ENCODE measurements at places on chromosomes 7 and 10. TPM values are rescaled to one million over a fixed set of nuclear protein-coding genes. Genes with fewer than 3 reads are reported as not detected.
A peak's percentile ranks its signal among the peaks of the same experiment; 100 is the strongest.

DNA sequence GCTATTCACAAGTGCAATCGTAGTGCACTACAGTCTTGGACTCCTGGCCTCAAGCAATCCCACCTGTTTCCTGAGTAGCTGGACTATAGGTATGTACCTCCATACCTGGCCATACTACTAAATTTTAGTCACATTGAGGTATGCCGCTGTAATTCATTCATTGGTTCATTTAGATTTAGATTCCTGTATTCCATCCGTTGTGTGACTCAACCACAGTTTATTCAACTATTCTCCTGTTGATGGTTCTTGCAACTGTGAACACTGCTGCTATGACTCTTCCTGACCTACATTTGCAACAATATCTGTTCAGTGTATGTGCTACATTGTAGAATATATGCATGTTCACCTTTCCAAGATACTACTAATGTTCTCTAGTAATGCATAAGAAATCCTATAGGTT lies 8.0 kb upstream of the ZCCHC24 start:
- DNase-seq = no peak
- H3K4me1 ChIP-seq = peaks cover 7% of the 10 kb centered on the region
- no peak overlapping the region for H3K4me3 ChIP-seq
- no peaks in the 10 kb centered on the region for H3K36me3 ChIP-seq

DNA sequence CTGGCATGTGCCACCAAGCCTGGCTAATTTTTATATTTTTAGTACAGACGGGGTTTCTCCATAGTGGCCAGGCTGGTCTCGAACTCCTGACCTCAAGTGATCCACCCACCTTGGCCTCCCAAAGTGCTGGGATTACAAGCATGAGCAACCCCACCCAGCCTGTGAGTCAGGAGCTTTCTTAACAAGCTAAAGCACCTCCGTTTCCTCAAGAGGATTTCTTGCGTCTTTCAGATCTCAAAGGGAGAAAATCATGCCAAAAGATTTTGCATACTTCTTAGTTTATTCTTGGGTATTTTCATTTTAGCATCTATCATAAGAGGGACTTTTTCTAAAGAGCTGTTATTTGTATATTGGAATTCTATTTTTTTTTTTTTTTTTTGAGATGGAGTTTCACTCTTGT lies 47.9 kb upstream of the FOXK1 start:
- DNase-seq = no peak
- H3K27me3 ChIP-seq = no peaks in the 10 kb centered on the region
- no peak overlapping the region for H3K4me3 ChIP-seq
- peaks cover 14% of the 10 kb centered on the region for H3K4me1 ChIP-seq

DNA sequence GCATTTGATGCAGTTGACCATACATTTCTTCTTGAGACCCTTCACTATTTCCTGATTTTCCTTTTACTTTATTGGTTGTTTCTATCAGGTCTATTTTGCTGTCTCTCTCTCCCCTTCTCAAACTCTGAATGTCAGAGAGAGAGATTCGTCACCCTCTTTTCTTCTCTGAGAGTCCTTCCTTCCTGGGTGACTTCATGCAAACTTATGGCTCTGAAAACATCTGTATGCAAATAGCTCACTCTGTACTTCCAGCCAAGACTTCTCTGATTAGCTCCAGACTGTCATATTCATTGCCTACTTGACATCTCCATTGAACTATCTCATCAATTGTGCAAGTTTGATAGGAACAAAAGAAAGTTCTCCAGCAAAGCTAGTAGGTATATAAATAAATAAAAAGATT lies 191.7 kb upstream of the KLF6 start:
- no peak for DNase-seq
- no peak overlapping the region for H3K27ac ChIP-seq
- peaks cover 9% of the 10 kb centered on the region for H3K4me1 ChIP-seq
- no peaks in the 10 kb centered on the region for H3K36me3 ChIP-seq

DNA sequence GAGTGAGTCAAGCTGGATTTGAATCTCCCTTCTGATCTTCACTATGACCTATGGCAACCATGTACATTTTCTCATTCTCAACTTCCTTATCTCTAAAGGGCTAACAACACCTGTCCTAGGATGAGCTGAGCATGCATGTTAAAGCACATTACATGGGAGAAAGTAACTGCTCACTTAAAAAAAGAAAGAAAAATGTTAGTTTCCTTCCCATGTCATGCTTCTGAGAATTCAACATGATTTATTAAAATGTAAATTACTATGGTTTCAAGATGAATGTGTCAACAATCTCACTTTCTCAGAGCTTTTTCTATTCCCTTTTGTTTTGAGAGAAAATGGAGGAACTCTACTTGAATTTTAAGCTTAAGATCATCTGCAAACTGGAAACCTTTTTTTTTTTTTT lies 295.3 kb downstream of the SKIDA1 start:
- H3K27me3 ChIP-seq = no peaks in the 10 kb centered on the region
- no peak for DNase-seq
- no peak overlapping the region for H3K27ac ChIP-seq
- no peaks in the 10 kb centered on the region for H3K36me3 ChIP-seq
- H3K4me1 ChIP-seq = no peaks in the 10 kb centered on the region

DNA sequence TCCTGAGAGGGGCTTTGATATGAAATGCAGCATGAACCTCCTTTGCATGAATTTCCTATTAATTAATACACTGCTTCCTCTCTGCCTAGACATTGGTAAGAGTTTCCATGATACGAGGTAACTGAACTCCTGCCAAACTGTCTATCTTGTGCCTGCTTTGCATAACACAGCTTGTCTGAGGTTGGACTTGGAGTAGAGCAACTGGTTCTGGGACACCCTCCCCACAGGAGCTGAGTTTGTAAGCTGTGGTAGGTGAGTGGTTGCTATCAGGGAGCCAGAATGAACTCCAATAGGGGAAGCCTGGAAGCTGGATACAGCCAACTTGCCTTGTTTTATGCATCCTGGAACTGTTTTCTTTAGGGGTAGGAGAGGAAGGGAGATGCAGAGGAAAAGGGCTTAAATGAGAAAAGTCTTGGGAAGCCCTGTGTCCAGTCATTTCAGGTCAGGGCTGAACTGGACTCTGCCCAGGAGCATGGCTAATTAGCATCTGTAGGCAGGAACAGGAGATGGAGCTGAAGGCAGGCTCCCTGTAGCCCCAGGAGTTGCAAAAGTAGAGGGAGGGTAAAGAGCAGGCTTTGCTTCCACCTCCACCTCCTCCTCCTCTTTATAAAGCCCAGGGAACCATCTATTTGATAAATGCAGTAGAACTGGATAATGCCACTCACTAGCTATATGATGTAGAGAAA lies 73.2 kb upstream of the GPR158 start:
- no peak overlapping the region for H3K27ac ChIP-seq
- H3K36me3 ChIP-seq = no peaks in the 10 kb centered on the region
- DNase-seq = no peak

DNA sequence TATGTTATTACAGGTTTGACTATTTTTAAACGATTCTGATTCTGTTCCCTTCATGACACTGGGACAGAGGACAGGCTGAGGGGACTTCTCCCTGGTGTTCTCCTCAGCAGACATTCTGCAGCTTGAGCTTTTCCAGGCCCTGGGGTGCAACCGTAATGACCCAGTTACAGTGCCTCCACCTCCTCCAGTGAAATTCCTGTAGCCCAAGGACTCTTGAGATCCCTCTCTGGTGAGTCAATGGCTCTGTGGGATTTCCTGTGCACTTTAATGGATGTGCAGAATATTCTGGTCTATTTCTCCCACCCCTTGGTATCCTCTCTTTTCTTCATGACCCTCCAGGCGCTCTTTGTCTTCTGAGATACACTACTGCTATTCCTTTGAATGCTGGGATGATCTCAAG lies 319.3 kb downstream of the INHBA start:
- DNase-seq = no peak
- H3K27ac ChIP-seq = no peak overlapping the region
- no peaks in the 10 kb centered on the region for H3K27me3 ChIP-seq
- H3K4me1 ChIP-seq = no peaks in the 10 kb centered on the region
- H3K36me3 ChIP-seq = no peaks in the 10 kb centered on the region
- no peak overlapping the region for H3K4me3 ChIP-seq

- peak overlapping the region; percentile 69 for H3K27ac ChIP-seq
- no peak for DNase-seq
Observed at GRCh38 chr10:78543749-78544362, 510.2 kb downstream of the RPS24 start.

- H3K27me3 ChIP-seq = no peaks in the 10 kb centered on the region
- no peaks in the 10 kb centered on the region for H3K36me3 ChIP-seq
- DNase-seq = no peak
- no peaks in the 10 kb centered on the region for H3K4me1 ChIP-seq
- no peak overlapping the region for H3K27ac ChIP-seq
Observed at GRCh38 chr7:112383671-112384417, 66.4 kb upstream of the IFRD1 start.

GRCh38 chr7:139118234-139118804 lies 8.8 kb upstream of the ZC3HAV1 start:
- H3K36me3 ChIP-seq = no peaks in the 10 kb centered on the region
- no peaks in the 10 kb centered on the region for H3K27me3 ChIP-seq
- H3K27ac ChIP-seq = no peak overlapping the region

GRCh38 chr7:152588350-152588749 lies 87.6 kb downstream of the XRCC2 start:
- H3K27ac ChIP-seq = no peak overlapping the region
- H3K4me3 ChIP-seq = no peak overlapping the region
- no peaks in the 10 kb centered on the region for H3K4me1 ChIP-seq
- DNase-seq = no peak

GRCh38 chr7:3995187-3995586 lies 686.9 kb upstream of the FOXK1 start:
- H3K36me3 ChIP-seq = no peaks in the 10 kb centered on the region
- no peak overlapping the region for H3K4me3 ChIP-seq
- H3K27me3 ChIP-seq = no peaks in the 10 kb centered on the region

DNA sequence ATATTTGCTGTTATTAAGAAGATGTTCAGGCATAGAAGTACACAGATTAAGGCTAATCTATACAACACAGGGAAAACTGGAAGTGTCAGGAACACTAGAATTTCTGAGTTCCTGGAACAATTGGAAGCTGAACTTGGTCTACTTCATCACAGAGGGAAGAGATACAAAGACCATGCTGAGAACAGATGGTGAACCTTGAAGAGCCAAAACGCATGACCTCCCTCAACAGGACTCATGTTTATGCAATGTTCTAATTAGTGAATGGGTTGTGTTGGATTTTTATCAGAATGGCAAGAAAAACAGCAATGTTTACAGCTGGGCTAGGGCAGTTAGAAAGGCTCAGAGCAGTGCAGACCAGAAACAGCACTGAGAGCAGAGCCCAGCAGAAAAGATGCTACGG lies 94.9 kb downstream of the SFMBT2 start:
- no peak overlapping the region for H3K4me3 ChIP-seq
- peaks cover 13% of the 10 kb centered on the region for H3K4me1 ChIP-seq
- H3K36me3 ChIP-seq = no peaks in the 10 kb centered on the region
- no peaks in the 10 kb centered on the region for H3K27me3 ChIP-seq
- no peak for DNase-seq

DNA sequence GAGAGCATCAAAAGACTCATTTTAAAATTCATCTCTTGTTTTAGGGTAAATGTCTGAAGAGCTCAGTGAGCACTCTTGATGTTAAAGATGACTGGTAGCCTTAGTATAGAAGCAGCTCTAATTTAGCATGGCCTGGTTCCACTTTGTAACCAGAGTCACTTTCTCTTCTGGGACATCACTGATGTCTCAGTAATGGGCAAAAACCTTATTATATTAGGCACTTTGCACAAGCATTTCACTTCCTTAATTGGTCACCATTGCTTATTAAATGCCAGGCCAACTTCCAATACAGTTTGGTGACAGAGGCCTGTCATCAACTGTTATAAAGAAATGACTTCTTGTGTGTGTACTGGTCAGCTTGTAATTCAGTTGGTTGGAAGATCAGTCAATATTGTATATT lies 53.0 kb downstream of the STEAP1B start:
- H3K27ac ChIP-seq = no peak overlapping the region
- peaks cover 46% of the 10 kb centered on the region for H3K4me1 ChIP-seq
- no peak overlapping the region for H3K4me3 ChIP-seq
- no peaks in the 10 kb centered on the region for H3K36me3 ChIP-seq
- no peak for DNase-seq
- H3K27me3 ChIP-seq = no peaks in the 10 kb centered on the region

DNA sequence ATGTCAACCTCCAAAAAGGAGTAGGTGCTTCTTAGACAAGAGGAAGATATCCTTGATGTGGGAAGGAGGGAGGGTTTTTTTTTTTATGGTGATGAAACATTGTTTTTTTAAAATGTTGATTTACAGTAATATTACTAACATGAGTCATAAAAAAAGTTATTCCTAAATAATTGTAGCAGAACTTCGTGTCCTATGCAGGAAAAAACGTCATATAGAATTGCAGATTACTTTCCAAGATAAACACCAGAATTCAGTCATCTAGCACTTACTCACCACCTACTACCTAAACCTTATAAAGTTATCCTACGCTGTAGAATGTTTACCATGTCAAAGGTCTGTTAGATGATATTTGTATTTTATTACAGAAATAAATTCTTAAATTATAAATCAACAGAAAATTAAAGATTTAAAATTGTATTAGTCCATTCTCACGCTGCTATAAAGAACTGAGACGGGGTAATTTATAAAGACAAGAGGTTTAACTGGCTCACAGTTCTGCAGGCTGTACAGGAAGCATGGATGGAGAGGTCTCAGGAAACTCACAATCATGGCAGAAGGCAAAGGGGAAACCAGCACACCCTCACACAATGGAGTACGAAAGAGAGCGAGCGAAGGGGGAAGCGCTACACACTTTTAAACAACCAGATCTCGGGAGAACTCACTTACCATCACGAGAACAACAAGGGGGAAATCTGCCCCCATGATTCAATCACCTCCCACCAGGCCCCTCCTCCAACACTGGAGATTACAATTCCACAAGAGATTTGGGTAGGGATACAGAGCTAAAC lies 105.2 kb upstream of the NEBL start:
- DNase-seq = no peak
- no peaks in the 10 kb centered on the region for H3K4me1 ChIP-seq
- H3K27ac ChIP-seq = no peak overlapping the region
- H3K36me3 ChIP-seq = no peaks in the 10 kb centered on the region
- no peak overlapping the region for H3K4me3 ChIP-seq
- no peaks in the 10 kb centered on the region for H3K27me3 ChIP-seq

Gene INA
- not detected for total RNA-seq

Gene KCNMA1
- 41.3 TPM for total RNA-seq

Gene FEZF1
- not detected for total RNA-seq

Gene SHTN1
- 43.1 TPM for total RNA-seq

Gene SNX10
- total RNA-seq = 85.1 TPM

Gene CAMK1D
- 22.5 TPM for total RNA-seq

Gene C10orf71
- total RNA-seq = not detected
